ENCODE measurements at places on chromosomes 13 and 19. TPM values are rescaled to one million over a fixed set of nuclear protein-coding genes. Genes with fewer than 3 reads are reported as not detected.
A peak's percentile ranks its signal among the peaks of the same experiment; 100 is the strongest.

GRCh38 chr19:19562665-19563347 is 24.7 kb downstream of the CILP2 start:
- peaks cover 6% of the 10 kb centered on the region for H3K4me1 ChIP-seq
- H3K4me3 ChIP-seq: no peak overlapping the region
- peaks cover 5% of the 10 kb centered on the region for H3K27me3 ChIP-seq
- no peak for DNase-seq

Gene C5AR2
- total RNA-seq: not detected

Gene KLK11
- not detected for total RNA-seq

DNA sequence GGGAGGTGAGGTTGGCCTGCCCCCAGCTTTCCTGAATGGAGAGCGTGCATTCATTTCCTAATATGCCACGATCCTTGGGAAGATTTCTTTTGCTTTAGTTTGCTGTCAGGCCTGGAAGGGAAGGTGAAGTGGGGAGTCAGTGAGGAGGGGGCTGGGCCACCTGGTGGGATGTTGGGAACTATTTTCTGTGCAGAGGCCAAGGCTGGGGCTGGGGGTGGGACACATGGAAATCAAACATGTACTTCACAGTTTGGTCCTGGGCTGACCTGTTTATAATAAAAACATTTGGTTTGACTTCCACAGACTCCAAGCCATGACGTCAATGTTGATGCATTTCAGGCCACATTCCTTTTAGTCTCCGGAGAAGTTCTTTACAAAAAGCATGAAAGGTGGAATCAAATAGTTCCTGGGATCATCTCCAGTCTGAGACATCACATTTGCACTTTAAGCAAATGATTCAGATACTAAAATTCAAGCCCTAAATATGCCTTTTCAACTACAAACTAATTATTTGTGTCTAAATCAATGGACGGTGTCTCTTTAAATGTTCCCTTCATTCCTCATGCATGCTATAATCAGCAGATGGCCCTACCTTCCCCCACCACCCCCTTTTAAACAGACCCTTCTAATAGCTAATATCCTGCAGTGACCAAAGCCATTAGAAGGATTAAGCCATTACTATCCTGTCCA is 41.5 kb upstream of the MEDAG start:
- H3K4me3 ChIP-seq: peak overlapping the region; percentile 83
- peaks cover 62% of the 10 kb centered on the region for H3K4me1 ChIP-seq
- peaks cover 2% of the 10 kb centered on the region for H3K36me3 ChIP-seq
- no peaks in the 10 kb centered on the region for H3K27me3 ChIP-seq

- no peak for DNase-seq
- H3K27me3 ChIP-seq: no peaks in the 10 kb centered on the region
- peaks cover 19% of the 10 kb centered on the region for H3K36me3 ChIP-seq
- H3K4me1 ChIP-seq: peaks cover 21% of the 10 kb centered on the region
Measured at GRCh38 chr19:15122331-15123030, 15.3 kb downstream of the SYDE1 start.

Data from HFFc6 (cell line).